ENCODE measurements at places on chromosomes 2 and 18.

DNA sequence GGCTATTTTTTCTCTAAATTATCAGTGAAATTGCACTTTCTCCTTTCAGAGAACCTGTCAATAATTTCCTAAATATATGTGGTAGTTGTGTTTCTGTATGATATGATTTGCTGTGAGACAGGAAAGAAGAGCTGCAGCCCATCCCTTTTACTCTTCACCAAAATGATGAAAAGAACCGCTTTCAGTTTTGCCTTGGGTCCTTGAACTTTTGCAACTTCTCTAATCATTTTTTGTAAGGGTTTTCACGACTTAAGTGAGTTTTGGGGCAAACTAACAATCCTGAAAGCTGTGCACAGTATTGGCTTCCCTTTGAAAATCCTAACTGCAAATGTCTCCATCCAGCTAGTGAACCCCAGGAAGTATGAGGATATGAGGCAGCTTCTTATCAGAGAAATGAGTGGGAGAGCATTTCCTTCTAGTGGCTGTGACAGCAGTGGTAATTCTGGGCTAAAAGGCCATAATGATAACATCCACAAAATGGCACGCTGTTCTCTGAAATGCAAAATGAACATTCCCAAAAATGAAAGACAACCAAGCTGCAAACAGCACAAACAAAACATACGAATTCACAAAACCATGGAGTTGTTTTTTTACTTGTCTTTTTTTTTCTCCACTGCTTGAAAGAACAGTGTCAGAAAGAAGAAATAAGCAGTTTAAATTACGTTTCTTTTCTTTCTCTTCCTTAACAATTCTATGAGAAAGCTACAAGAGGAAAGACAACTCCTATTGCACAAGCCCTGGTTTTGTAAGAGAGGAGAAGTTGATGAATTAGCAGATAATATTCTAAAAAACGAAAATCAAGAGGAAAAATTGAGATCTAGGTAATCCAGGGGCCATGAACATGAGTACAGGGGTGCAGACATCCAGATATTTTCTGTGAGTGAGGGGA, 1291.6 kb upstream of the ZEB2 start:
- DNase-seq, result peak; percentile 61

DNA sequence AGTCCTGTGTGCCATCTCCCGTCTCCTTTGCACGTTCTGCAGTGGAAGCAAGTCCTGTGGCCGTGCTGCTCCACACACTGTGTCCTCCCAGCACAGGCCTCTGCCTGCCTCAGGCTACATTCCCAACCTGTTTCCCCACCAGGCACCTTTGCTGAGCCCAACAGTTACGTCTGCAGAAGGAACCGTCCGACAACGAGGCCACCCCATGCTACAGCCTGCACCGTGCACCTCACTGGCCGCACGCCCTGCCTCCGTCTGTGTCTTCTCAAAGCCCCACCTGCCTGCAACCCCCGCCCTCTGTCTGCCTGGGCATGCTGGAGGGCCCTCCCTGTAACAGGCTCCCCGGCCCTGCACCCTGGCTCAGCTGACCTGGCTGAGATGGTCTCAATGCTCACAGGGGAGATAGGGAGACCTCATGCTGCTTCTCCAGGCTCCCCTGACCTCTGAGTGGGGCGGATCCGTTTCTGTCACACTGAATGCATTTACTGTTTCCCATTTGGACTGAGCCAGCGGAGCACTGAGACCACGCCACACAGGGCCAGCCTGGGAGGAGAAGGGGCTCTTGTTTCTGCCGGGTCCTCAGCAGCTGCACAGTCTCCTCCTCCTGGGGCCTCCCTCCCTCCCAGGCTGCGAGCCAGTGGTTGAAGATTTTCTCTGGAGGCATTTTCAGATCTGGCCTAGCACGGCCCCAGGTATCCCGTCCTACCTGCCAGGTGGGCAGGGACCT, 109.1 kb upstream of the OTOS start:
- DNase-seq, result no peak

DNA sequence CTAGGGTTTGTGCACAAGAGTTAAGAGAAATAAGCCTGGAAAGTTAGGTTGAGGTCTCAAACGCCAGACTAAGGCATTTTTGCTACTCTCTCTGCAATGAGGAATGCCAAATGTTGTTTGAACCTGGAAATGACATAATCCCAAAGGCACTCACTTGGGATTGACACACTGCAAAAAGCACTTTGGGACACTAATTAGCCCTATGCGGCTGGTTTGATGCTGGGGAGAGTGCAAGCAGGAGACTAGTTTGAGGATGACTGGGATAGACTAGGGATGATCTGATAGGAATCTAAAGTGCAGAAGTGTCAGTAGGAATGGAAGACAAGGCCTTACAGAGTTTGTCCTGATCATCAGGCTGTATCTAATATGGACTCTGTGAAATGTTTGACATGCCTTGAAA, 469.0 kb downstream of the SLC4A3 start:
- DNase-seq, result no peak

DNA sequence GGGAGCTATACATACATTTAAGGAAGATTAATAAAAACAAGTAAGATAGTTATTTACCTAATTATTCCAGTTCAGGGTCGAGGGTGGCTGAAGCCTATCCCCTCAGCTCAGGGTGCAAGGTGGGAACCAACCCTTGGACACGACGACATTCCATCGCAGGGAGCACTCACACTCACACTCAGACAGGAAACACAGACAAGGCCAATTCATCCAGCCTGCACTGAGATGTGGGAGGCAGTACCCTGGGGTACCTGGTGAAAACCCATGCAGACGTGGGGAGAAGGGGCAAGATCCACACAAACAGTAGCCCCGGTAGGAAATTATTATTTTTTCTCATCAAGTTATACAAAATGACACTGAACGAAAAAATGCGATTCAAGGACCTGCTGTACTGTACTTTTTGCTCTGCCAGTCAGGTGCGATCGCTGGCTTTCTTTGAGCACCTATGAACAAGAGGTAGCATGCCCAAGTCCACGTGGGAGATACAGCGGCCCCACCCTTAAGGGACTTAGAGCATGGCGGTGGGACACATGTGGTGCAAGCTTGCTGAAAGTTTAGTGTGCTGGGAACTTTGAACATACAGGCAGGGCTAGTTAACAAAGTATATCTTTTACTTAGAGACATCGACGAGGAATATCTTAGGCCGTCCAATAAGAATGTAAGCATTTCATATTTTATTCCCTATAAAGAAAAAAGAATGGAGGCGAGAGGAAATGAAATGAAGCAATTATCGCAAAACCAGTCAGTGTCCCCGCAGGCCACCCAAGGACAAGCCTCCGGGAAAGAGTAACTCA, 624 bp downstream of the METTL8 start:
- peak; percentile 7 for DNase-seq

- no peak for DNase-seq
Observed at GRCh38 chr2:142176941-142177340, 46.1 kb upstream of the LRP1B start.

GRCh38 chr2:66815886-66816285, 381.0 kb downstream of the MEIS1 start:
- no peak for DNase-seq

GRCh38 chr2:76953733-76954347, 568.3 kb downstream of the LRRTM4 start:
- DNase-seq, result peak; percentile 69

- DNase-seq, result peak; percentile 71
Observed at GRCh38 chr2:184597571-184597991, 748 bp upstream of the ZNF804A start.

DNA sequence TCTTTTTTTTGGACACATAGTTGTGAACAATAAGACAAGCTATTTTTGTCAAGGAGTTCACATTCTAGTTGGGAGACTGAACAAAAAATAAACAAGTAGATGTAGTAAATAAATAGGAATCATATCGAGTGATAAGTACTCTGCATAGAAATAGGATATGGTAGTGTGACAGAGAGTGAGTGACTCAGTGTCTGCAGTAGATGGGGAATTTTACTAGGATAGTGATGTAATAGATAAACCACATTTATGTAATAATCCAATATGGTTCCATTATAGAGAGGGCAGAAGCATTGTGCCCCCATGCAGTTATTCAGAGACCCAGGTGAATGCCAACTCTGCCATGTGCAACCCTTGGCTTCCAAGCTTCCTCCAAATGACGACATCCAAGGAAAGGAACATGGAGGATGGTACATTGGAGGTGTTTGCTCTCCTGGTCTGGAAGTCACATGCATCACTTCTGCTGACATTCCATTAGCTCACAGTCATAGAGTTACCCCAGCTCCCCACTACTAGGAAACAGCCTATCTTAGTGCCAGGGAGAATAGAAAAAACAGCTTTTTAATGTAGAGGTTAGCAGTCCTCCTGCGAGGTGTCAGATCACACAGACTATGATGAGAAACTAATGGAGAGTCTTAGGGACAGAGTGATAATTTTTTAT, 595.4 kb downstream of the NYAP2 start:
- no peak for DNase-seq

- no peak for DNase-seq
Observed at GRCh38 chr2:65343386-65343785, 89.0 kb downstream of the SPRED2 start.

DNA sequence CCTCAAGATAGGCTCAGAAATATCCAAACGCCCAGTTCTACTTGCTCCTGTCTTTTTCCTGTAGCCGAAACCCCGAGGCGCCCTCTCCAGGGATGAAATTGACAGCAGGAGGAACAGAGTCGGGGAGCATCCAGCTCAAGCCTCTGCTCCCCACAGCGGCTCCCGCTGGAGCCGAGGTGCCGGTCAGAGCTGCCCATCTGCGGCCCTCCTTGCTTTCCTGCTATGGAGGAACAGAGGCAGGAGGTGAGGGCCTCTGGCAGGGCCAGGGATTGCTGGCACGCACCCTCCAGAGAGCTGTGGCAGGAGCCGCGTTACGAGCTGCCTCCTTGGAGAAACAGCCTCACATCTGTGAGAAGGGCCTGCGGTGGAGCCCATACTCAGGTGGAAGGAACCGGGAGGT, 172.1 kb downstream of the RNF144A start:
- DNase-seq, result no peak

- DNase-seq, result peak; percentile 65
Observed at GRCh38 chr18:58911241-58911640, 46.6 kb downstream of the ZNF532 start.

DNA sequence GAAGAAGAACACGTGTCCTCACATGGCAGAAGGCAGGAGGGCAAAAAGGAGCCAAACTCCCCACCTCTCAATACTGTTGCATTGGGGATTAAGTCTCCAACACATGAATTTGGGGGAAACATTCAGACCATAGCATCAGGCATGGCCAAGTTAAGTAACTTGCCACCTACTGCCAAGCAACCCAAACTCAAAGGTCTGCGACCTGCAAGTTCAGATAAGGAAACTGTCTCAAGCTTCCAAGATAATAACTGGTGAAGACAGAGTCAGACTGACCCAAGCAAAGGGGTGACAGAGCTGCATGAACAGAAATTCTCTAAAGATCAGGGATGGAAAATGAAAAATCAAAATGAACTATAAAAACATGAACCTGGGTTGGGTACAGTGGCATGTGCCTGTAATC, 188.7 kb upstream of the SIX3 start:
- DNase-seq, result no peak

GRCh38 chr2:10438688-10439087, 9.4 kb downstream of the ODC1 start:
- DNase-seq, result no peak

GRCh38 chr18:74110976-74111375, 36.7 kb downstream of the FBXO15 start:
- no peak for DNase-seq
